ENCODE measurements at places on chromosomes 1 and 21. TPM values are rescaled to one million over a fixed set of nuclear protein-coding genes. Genes with fewer than 3 reads are reported as not detected.

The MFSD2A gene
- 25.2 TPM for total RNA-seq

The ETV3L gene
- not detected for total RNA-seq

The PDC gene
- total RNA-seq, result not detected

The NHLH1 gene
- total RNA-seq, result 0.08 TPM

Measured in esophagus mucosa (tissue), 1 donor.